Activated gamma-delta T cell (primary cell): ENCODE measurements at places on chromosomes 1 and 21.

GRCh38 chr1:200366577-200367253, 43.1 kb downstream of the ZNF281 start:
- DNase-seq: no peak

- DNase-seq: no peak
Measured at GRCh38 chr21:35088319-35088771, 39.2 kb upstream of the RUNX1 start.

GRCh38 chr1:211538287-211538686, 40.7 kb downstream of the SLC30A1 start:
- no peak for DNase-seq

- no peak for DNase-seq
Measured at GRCh38 chr21:33650230-33650629, 7.9 kb downstream of the ITSN1 start.

GRCh38 chr1:76511558-76512179, 355.6 kb upstream of the ST6GALNAC5 start:
- DNase-seq: no peak

GRCh38 chr21:16133248-16133647, 403.5 kb downstream of the USP25 start:
- DNase-seq: no peak

DNA sequence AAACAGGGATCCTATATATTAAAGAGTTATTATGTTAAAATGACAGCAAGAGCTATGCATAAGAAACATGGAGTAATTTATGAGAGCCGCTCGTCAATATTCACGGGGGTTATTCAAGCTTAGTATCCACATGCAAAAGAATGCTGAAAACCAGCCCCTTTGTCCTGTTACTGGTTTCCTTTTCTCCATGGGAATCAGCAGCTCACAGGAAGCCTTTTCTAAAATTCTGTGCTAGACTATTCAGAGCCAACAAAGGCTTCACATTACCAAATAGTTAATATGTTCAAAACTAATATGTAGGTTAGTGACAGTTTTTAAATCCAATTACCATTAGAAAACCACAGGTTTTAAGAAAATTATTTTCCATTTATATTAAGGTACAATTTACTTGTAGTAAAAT, 225.6 kb upstream of the MAP1LC3C start:
- DNase-seq: no peak

DNA sequence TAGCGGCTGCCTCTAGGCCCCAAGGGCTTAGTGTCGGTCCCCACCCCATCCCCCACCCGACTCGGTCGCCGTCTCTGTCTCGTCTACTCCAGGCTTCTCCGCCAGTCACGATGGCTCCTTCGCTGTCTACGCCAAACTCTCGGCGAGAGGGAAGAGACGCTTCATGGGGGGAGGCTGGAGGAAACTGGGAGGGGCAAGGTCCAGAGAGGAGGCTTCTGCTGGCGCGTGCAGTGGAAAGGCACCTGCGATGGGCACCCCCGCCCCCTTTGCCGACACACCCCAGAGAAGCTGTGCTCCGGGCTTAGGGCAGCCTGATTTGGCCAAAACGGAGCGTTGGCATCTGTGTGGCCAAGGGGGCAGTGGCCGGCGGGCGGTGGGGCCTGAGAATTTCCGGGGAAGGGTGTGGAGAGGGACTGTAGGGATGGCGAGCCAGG, 1.2 kb upstream of the CSMD2 start:
- DNase-seq: no peak

- no peak for DNase-seq
Measured at GRCh38 chr1:226405411-226405988, 2.4 kb downstream of the PARP1 start.

GRCh38 chr1:156948708-156949107, 28.3 kb downstream of the LRRC71 start:
- no peak for DNase-seq

- no peak for DNase-seq
Measured at GRCh38 chr1:79052829-79053449, 46.4 kb upstream of the ADGRL4 start.

DNA sequence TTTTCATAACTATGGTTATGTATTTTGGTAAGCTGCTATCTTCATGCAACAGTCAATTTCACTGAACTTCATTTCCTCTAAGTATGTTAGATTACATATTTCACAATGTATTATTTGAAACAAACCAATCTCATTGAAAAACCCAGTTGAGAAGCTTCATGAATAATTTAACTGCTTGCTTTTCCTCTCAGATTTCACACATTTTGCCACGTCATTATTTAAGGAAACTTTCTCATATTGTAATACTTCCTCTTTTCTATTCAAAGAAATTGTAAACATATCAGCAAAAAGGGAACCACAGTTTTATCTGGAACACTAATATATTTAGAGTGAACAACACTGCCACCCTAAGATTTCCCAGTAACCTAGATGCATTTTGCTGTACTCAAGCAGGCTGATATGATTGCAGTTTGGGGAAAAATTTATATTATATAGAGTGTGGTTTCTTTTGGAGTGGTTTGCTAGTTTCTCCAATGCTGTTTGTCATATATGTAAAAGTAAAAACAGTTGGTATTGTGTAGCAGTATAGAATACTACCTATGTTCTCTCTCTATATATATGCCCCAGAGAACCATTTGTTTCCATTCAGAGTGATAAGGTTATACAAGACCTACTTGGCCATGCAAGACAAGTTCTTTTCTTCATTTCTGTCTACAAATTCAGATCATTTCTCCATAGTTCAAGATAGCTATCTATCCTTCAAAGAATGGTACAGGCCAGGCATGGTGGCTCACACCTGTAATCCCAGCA, 28.4 kb upstream of the AHCTF1 start:
- DNase-seq: no peak

GRCh38 chr21:15682186-15682895, 47.4 kb upstream of the USP25 start:
- no peak for DNase-seq

DNA sequence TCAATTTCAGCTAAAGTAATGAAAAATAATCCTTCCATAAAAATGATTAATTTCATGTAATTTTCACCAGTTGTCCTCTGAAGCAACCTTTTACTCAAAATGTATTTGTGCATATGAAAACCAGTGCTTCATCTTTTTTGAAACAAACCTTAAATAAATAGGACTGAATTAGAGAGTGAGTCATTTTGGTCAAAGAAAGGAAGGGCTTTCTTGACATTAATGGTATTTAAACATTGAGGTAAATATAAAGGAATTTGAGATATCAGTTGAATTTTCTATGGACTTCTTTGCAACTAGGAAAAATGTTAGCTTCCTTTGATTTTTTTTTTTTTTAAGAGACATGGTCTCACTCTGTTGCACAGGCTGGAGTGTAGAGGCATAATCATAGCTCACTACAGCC, 38.7 kb downstream of the SNX7 start:
- no peak for DNase-seq

DNA sequence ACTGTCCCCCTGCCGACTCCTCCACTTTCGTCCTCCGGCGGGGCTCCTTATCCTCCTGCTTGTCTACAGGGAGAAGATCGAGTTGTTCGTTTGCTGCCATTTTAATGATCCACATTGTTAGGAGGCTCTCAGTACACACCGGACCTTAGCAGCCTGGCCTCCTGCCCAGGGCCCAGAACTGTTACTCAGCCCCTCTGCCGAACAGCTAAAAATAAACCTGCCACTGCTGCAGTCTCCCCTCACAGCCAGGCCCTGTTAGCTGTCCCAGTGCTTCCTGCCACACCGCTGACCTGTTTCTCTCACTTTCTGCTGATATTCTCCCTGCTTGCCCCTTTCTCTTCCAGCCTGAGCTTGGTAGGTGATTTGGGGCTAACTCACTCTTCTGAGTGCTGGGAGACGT, 8.3 kb downstream of the MAPKAPK2 start:
- DNase-seq: no peak
